Activated CD8-positive, alpha-beta memory T cell treated with anti-CD3 and anti-CD28 coated beads, Interleukin-2, amount 10 ng/mL, durations not matched to agents 7 days and 5 days (primary cell): ENCODE measurements at places on chromosomes 6 and 20. TPM values are rescaled to one million over a fixed set of nuclear protein-coding genes. Genes with fewer than 3 reads are reported as not detected.

DNA sequence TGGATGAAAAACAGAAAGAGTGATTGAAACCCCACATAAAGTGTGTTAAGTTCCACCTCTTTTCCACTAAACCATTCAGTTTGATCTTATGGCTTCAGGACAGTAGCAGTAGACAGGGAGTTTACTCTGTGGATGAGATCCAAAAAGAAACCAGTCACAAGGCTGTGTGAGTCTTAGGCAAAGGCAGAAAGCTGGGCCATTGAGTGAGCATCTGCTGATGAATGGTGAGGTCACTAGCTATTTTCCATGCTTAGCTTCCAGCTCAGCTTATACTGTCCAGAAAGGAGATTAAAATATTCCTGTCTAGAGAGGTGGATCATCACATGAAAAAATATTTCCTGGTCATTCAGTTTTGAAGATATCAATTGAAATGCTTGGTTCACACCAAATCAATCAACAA is 1643.9 kb downstream of the HACE1 start:
- H3K4me3 ChIP-seq, result no peak overlapping the region
- H3K27ac ChIP-seq, result no peak overlapping the region
- DNase-seq, result no peak
- no peaks in the 10 kb centered on the region for H3K27me3 ChIP-seq
- no peaks in the 10 kb centered on the region for H3K4me1 ChIP-seq

DNA sequence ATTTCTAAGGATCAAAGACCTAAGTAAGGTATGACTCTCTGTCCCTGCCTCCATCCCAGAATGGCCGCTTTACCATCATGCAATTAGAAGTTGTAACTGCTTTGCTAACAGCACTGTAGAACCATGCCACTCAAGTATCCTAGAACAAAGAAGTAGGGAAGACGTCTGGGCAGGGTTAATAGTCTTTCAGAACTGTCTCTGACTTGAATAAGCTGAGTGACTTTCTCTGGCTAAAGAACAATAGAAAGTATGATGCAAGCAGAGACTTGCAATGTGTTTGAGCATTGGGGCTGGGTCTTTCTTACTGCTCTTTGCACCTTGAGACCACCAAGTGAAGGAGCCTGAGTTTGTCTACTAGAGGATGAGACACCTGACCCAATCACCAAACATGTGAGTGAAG is 279.6 kb upstream of the JAG1 start:
- no peak for DNase-seq
- no peaks in the 10 kb centered on the region for H3K27me3 ChIP-seq
- no peak overlapping the region for H3K4me3 ChIP-seq
- no peaks in the 10 kb centered on the region for H3K36me3 ChIP-seq
- H3K4me1 ChIP-seq, result no peaks in the 10 kb centered on the region
- no peak overlapping the region for H3K27ac ChIP-seq

Gene TNXB
- total RNA-seq, result 5.5 TPM

Gene ADGRB3
- 0.33 TPM for total RNA-seq

DNA sequence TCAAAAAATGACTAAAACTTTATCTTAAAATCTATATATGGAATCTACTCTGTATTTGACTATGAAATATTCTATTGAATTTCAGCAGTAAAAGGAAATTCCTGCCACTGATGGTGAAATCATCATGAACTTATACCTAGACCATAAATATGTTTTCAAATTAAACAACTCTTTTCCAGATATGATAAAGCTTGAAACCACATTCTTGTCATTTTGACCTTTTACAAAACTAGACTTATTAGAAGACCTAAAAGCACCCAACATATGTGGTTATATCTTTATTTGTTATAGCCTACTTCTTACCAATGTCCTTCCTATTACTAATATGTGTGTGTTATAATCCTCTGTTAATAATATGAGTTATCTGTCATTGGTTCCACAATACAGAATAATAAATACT is 35.3 kb downstream of the FRK start:
- H3K27ac ChIP-seq, result no peak overlapping the region
- no peaks in the 10 kb centered on the region for H3K36me3 ChIP-seq
- H3K27me3 ChIP-seq, result peaks cover 12% of the 10 kb centered on the region
- peaks cover 1% of the 10 kb centered on the region for H3K4me1 ChIP-seq

DNA sequence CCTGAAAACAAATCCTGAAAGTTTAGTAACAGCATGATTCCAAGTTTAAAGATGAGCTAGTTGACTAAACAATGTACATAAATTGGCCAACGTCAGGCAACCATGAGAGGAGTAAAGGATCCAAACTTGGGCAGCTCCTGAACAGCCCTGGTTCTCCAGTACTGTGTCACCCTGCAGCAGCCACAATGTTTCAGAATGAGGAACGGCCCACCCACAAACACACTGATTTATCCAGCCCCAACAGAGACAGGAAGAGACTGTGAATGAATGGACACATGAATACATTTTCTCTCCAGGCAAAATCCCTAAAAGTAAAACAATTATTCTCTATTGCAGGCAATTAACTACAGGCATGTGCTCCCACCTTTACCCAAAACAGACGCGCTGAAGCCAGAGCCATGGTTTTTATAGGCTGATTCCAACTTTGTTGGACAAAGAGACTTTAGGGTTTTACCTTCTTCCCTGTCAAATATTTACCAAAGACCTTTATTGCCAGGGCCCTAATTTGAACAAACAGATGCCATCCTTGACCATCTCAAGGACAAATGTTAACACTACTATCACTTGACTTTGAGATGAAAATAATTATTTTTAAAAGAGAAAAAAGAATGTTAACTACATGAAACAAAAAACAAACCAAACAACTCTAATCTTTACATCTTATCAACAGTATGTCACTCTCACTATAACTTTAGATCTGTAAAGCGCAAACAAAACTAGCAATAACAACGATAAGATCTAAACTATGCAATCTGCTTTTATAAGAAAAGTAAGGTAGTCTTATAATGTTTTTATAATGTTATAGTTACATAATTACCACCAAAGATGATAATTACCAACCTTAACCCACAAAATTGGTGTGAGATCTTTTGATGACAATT is 22.9 kb downstream of the CNKSR3 start:
- H3K4me3 ChIP-seq, result no peak overlapping the region
- H3K27ac ChIP-seq, result no peak overlapping the region
- no peaks in the 10 kb centered on the region for H3K36me3 ChIP-seq
- peaks cover 3% of the 10 kb centered on the region for H3K27me3 ChIP-seq
- no peaks in the 10 kb centered on the region for H3K4me1 ChIP-seq

DNA sequence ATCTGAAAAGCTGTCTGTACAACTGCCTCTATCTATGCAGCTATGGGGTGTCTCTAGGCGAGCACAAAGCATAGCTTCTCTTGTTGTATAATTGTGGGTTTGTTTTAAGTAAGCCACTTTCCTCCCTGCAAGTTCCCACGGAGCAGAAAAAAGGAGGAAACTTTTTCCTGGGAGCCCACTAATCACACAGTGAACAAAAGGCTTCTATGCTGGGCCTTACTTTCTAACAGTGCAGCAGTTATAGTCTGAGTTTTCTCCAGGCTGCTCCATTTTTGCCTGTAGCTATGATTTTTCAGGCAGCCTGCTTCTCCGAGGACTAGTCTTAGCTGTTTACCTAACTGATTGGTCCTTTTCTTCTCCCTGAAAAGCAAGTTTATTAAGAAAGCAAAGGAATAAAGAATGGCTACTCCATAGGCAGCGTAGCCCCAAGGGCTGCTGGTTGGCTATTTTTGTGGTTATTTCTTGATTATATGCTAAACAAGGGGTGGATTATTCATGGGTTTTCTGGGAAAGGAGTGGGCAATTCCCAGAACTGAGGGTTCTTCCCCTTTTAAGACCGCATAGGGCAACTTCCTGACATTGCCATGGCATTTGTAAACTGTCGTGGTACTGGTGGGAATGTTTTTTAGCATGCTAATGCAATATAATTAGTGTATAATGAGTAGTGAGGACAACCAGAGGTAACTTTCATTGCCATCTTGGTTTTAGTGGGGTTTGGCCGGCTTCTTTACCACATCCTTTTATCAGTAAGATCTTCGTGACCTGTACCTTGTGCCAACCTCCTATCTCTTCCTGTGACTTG is 84.3 kb downstream of the OPRM1 start:
- no peak for DNase-seq
- peaks cover 5% of the 10 kb centered on the region for H3K27me3 ChIP-seq
- no peak overlapping the region for H3K4me3 ChIP-seq
- H3K27ac ChIP-seq, result no peak overlapping the region

Gene ADGRF5
- total RNA-seq, result not detected

DNA sequence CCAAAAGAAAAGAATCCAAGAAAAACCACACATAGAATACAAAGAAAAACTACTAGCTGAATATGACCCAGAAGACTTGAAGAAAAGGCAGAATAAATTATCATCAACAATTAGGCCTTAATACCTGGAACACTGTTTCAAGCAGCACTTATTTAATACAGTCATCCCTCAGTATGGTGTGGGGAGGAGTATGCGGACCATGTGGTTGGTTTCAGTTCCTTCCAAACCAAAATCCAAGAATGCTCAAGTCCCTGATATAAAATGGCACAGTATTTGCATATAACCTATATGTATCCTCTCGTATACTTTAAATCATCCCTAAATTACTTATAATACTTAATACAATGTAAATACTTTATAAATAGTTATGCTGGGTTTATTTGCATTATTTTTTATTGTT is 16.1 kb downstream of the CDK19 start:
- no peaks in the 10 kb centered on the region for H3K27me3 ChIP-seq
- H3K27ac ChIP-seq, result no peak overlapping the region
- H3K4me1 ChIP-seq, result peaks cover 14% of the 10 kb centered on the region

Gene SUMO4
- 7.4 TPM for total RNA-seq

Gene FIG4
- 9.0 TPM for total RNA-seq

DNA sequence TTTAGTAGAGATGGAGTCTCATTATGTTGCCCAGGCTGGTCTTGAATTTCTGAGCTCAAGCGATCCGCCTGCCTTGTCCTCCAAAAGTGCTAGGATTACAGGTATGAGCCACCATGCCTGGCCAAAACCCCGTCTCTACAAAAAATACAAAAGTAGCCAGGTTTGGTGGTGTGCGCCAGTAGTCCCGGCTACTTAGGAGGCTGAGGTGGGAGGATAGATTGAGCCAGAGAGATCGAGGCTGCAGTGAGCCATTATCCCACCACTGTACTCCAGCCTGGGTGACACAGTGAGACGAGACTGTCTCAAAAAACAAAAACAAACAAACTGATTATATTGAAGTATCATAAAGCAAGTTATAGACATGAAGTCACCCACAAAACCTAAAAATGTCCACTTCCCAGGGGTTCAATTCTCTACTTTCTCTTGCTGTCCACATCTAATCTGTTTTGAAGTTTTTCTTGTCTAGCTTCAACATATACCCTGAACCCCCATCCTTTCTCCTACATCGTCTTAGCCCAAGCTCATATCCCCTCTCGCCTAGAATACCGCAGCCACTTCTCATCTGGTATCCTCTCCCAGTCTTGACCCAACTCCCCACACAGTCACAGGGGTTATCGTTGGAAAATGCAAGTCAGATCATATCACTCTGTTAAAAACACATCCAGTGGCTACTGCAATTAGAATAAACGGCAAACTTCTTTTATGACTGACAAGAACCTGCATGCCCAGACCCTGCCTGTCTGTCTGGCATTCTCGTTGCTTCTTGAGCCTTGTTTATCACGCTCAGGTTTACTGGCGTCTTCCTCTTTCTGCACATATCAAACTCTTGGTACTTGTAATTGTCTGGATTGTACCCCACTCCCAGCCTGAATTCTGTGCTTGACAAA is 20.1 kb upstream of the NCOA3 start:
- no peak overlapping the region for H3K4me3 ChIP-seq
- no peak for DNase-seq
- H3K27me3 ChIP-seq, result no peaks in the 10 kb centered on the region

- no peak overlapping the region for H3K4me3 ChIP-seq
- no peaks in the 10 kb centered on the region for H3K4me1 ChIP-seq
- H3K27me3 ChIP-seq, result peaks cover 18% of the 10 kb centered on the region
- DNase-seq, result no peak
- no peak overlapping the region for H3K27ac ChIP-seq
- H3K36me3 ChIP-seq, result no peaks in the 10 kb centered on the region
These were observed 269.3 kb downstream of the ARHGAP18 start for GRCh38 chr6:129440691-129441090.

DNA sequence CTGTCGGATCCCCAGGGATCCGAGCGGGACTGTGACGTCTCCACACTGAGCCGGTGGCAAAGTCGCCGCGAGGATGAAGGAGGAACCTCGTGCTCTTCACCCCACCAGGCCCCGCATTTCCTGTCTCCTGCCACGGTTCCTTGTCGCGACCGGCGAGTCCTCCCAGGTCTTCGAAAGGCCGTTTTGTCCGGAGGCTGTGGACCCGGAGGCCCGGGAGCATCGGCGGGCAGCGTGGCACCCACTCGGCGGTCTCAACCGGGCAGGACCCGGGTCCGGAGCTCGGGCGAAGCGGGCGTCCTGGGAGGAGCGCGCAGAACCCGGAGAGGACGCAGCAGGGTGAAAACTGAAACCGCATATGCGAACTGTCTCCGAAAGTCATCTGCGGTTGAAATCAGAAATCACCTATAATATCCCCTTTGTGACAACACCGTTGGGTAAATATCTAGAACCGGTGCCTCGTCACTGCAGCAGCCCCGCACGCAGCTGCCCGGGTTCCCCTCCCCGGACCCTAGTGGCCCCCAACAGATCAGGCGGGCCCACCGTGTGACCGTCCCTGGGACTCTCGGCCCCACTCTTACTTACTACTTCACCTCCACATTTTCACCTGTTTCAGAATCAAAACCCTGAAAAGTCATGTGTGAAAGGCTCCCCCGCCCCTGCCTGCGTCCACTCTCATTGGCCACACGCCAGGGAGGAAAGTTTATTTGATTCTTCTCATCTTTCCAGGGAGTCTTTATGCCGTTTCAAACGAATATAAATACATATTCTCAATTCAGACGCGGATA is 3.1 kb upstream of the ULBP2 start:
- no peaks in the 10 kb centered on the region for H3K36me3 ChIP-seq
- peak; percentile 64 for DNase-seq
- peaks cover 52% of the 10 kb centered on the region for H3K4me1 ChIP-seq
- peak overlapping the region; percentile 62 for H3K4me3 ChIP-seq
- H3K27me3 ChIP-seq, result peaks cover 92% of the 10 kb centered on the region
- H3K27ac ChIP-seq, result peak overlapping the region; percentile 38

GRCh38 chr20:48723308-48724264 is 104.2 kb downstream of the PREX1 start:
- no peak for DNase-seq
- H3K4me1 ChIP-seq, result peaks cover 75% of the 10 kb centered on the region
- H3K27ac ChIP-seq, result peak overlapping the region; percentile 80
- peaks cover 65% of the 10 kb centered on the region for H3K36me3 ChIP-seq

Gene ATAT1
- total RNA-seq, result 8.4 TPM

Gene RIOK1
- total RNA-seq, result 42.5 TPM

Gene ANKRD6
- total RNA-seq, result 1.7 TPM

- no peaks in the 10 kb centered on the region for H3K4me1 ChIP-seq
- H3K36me3 ChIP-seq, result no peaks in the 10 kb centered on the region
- H3K27ac ChIP-seq, result no peak overlapping the region
- DNase-seq, result no peak
- no peaks in the 10 kb centered on the region for H3K27me3 ChIP-seq
These were observed 306.6 kb downstream of the EPM2A start for GRCh38 chr6:145428706-145429105.

DNA sequence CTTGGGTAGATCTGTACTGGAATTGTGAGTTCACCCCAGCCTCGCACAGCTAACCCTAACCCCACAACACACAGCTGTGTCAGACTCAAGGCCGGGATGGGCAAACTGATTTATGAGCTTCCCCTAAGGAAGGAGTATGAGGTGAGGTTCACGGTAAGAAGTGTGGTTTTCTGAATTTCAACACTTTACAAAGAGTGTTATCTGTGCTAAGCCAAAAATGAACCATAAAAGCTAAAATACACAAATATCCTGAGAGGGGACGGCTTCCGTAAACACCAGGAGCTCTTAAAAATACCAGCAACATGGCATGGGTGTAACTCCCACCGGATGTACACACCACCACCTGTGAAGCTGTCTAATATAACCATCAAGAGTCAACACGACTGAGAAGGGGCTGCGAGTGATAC is 101.2 kb downstream of the ATP9A start:
- H3K4me3 ChIP-seq, result no peak overlapping the region
- no peak for DNase-seq
- H3K27ac ChIP-seq, result no peak overlapping the region
- no peaks in the 10 kb centered on the region for H3K36me3 ChIP-seq
- peaks cover 24% of the 10 kb centered on the region for H3K27me3 ChIP-seq
